Activated CD4-positive, alpha-beta T cell treated with anti-CD3 and anti-CD28 coated beads for 48 hours (primary cell): ENCODE measurements at places on chromosomes 7 and 10.
A peak's percentile ranks its signal among the peaks of the same experiment; 100 is the strongest.

- DNase-seq = no peak
These were observed 64.4 kb downstream of the RAPGEF5 start for GRCh38 chr7:22292531-22292930.

DNA sequence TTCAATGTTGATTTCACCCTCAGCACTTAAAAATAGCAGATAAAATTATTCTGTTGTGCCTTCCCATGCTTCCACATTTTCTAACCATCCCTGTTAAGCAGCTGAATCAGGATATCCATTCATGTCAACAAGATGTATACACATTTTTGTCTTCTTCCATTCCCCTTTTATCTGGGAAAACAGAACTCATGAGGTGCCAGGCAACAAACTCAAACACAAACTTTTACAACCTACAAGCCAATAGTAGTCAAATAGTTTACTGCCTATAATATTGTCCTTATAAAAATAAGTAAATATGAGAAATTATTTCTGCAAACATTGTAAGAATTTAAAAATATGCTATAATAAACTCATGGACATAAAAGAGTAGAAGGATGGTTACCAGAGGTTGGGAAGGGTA, 1569.8 kb downstream of the REEP3 start:
- no peak for DNase-seq

GRCh38 chr10:129713659-129714265, 246.7 kb downstream of the MGMT start:
- no peak for DNase-seq

GRCh38 chr10:73802276-73802991, 9.0 kb downstream of the NDST2 start:
- no peak for DNase-seq

DNA sequence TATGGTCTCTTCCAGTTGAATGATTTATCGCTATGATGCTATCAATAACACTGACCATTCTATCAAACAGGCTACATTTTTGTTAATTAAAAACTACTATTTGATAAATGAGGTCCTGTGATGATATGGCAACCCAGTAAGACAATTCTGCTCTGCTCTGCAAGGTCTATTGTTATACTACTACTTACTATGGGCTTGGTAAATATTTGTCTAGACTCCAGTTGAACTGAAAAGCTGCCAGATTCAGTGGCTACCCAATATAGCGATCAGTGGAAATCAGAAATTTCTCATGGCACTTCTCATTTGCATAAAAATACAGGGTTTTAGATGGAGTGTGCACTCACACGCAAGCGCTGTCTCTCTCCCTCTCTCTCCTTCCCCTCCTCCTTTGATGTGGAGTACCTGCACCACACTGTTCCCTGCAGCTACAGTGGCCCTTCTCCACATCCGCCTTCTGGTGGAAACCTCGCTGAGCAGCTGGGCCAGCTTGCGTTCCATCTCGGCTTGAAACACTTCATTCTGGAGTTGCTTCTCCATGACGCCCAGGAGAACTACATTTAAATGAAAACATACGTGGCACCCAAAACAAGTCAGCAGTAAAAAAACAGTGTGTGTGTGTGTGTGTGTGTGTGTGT, 77.9 kb downstream of the KIAA1549 start:
- peak; percentile 78 for DNase-seq

DNA sequence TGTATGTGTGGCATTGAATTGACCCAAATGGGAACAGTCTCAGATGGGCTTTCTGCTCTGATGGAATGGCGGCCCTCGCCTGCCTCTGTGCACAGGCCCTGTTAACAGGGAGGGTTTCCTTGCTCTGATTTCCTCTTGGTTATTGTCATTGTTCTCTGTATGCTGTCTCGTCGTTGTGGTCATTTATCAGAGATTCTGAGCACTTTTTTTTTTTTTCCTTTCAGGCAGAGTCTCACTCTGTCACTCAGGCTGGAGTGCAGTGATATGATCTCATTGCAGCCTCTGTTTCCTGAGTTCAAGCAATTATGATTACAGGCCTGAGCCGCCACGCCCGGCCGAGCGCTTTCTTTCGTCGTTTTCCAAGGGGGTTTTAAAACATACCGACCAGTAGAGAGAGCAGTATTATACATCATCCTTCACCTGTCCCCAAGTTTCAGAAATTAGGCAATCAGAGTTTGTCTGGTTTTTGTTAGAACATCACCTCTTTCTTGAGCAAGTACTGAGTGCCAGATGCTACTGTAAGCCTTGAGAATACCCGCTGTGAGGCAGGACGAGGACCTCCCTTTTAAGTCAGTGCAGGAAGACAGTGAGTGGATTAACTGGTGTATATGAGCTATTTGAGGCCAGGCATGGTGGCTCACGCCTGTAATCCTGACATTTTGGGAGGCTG, 6.5 kb downstream of the CHST12 start:
- DNase-seq = no peak

- no peak for DNase-seq
These were observed 89.9 kb downstream of the ZNF277 start for GRCh38 chr7:112296432-112296831.

DNA sequence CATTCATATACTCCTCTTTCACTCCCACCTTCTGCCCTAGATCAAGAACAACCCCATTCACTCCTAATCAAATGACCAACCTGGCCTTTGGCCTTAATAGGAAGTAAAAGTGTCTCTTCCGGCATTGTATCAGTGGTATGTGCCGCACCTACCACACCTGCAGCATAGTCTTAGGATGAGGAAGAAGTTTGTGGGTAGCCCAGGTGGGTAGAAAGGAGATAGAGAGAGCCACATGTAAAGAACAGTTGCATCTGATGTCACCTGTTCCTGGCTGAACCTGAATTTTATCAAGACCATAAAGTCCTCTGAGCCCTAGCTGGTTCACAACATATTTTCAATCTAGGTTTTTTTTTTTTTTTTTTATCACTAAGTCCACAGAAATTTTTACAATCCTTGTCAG, 55.5 kb upstream of the PTPN12 start:
- no peak for DNase-seq

- DNase-seq = no peak
These were observed 555.7 kb downstream of the PTPRN2 start for GRCh38 chr7:158031867-158032308.

GRCh38 chr7:20402747-20403230, 72.1 kb downstream of the ITGB8 start:
- no peak for DNase-seq

DNA sequence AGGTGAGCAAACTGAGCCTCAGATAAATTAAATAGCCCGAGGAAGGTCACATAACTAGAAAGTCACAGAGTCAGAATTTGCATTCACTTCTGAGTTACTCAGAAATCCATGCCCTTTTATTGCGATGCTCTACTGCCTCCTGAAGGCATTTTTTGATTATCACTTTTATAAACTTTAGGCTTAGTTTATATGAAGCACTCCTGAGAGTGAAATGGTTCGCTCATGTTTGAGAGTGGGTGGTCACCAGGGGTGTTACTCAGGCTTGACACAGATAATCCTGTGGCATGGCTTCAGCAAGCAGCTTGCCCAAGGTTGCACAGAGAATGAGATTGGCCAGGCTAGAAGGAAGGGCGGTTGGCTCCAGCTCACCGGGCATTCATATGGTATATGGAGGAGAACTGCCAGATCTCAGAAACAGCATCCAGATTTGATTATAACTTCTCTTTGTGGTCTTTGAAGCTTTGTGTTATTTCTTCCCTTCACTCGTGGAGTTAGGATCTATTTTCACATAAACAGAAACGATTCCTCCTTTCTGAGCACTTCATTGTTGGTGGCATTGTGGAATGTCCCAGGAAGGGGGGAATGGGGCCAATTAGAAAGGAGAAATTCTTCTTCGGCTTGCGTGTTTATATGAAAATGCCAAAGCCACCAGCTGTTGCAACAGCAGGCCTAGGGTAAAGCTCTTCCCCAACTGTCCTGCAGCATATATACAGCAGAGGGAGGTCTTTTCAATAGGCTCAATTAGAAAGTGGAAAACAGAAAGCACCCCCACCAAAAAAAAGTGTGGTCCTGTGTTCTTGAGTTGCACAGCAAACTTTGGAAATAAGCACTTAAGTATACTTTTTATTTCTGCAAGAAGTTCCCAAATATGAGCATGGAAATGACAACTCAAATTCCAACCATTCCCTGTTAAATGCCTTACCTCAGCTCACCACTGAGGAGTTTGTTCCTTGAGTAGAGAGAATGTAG, 628.8 kb downstream of the SUGCT start:
- DNase-seq = no peak

DNA sequence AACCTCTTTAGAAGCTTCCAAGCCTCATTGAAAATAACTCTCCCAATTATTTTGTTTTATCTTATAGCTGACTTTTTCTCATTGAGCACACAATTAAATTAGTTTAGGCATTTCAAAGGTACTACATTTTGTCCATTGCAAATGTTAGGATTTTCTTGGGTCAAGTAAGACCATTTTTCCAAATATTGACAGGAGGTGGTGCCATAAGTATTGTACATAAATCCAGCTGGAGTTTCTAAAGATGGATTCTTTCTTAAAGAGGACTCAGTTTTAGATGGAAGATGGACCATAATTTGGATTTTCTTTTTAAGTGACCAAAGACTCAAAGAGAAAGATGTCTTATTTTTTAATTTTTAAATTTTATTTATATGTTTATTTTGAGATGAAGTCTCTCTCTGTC, 12.3 kb upstream of the OPN4 start:
- no peak for DNase-seq

DNA sequence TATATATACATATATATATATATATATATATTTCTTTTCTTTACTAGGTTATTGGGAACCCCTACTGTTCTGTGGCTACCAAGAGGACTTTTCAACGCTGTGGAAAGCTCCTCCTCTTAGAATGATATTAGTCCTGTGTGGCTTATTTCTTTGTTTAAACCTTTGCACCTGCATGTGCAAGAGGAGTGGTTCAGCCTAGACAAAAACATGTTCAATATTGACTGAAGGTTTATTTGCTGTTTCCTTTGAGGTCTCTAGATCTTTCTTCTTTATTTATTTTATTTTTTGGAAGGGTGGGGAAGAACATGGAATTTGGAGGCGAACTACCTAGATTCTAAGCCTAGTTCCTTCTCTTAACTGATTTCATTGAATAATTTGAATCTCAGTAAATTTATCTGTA, 118.1 kb downstream of the GNAT3 start:
- DNase-seq = no peak

- DNase-seq = peak; percentile 14
These were observed 29.4 kb downstream of the LSMEM1 start for GRCh38 chr7:112510001-112510742.

- DNase-seq = no peak
These were observed 2.3 kb downstream of the ERLIN1 start for GRCh38 chr10:100183481-100183880.

DNA sequence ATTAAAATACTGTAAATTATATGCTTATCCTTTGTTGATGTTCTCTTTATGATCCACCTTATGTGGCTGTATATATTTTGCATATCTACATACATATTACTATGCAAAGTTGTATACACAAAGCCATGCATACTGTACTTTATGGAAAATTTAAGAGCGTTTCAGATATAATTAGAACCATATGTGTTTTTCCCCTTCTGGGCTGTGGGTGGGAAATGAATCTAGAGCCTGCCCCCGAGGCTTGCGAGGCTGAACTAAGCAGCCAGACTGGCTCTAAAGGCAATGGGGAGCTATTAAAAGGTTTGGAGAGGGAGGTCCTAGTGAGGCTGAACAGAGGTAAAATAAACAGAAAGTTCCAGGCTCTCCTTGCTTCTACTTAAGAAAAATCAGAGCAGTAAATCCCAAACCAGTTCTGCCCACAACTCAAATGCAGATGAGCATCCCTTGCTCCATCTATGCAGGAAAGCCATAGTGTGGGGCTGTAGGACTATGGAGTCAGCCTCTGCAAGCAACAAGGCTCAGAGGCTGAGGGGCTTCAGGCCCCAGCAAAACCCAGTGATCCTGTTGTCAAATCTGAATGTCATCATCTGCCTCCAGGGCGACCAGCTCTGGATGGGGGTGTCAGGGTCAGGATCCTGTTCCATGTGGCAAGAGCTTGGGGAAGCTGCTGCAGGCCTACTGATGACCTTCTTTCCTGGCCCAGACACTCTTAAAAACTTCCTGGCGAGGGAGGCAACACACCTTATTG, 14.1 kb upstream of the DDIT4 start:
- no peak for DNase-seq

GRCh38 chr10:78148216-78148960, 114.7 kb downstream of the RPS24 start:
- DNase-seq = no peak

GRCh38 chr7:96205665-96206064, 116.2 kb downstream of the SLC25A13 start:
- DNase-seq = no peak
